Esophagus muscularis mucosa (tissue), 4 donors: ENCODE measurements at places on chromosomes 2 and 18. TPM values are rescaled to one million over a fixed set of nuclear protein-coding genes. Genes with fewer than 3 reads are reported as not detected.

Gene WDR43
- total RNA-seq: 29.5 TPM

Gene APCDD1
- total RNA-seq: 39.6 TPM

DNA sequence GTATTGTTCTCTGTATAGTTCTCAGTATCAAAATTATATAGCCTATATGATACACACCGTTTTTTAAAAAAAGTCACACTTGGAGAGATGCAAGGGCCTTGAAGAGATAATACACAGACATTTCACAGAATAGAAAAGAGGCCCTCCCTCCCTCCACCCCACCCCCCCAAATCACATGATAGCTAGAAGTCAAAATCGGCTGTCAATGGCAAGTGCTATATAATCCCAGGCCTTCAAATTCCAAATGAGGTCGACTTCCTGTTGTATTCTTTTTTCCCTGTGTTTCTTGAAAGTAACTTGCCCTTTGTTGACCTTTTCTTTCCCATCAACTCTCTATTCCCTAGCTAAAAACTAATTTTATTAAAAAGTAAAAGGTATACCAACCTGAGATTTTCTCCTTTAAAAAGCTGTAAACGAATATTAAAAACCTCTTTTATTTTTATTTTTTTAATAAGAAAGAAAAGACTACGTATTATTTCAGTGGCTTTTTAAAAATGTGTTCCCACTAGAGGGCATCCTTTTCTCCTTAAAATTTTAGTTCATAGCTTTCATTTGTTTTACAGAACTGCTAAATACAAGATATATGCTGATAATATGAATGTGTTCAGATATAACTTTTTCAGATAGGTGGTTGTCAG lies 46.6 kb downstream of the KCMF1 start:
- no peak overlapping the region for H3K4me3 ChIP-seq
- no peak overlapping the region for H3K27ac ChIP-seq
- no peak for DNase-seq
- H3K4me1 ChIP-seq: peaks cover 59% of the 10 kb centered on the region
- no peaks in the 10 kb centered on the region for H3K27me3 ChIP-seq

DNA sequence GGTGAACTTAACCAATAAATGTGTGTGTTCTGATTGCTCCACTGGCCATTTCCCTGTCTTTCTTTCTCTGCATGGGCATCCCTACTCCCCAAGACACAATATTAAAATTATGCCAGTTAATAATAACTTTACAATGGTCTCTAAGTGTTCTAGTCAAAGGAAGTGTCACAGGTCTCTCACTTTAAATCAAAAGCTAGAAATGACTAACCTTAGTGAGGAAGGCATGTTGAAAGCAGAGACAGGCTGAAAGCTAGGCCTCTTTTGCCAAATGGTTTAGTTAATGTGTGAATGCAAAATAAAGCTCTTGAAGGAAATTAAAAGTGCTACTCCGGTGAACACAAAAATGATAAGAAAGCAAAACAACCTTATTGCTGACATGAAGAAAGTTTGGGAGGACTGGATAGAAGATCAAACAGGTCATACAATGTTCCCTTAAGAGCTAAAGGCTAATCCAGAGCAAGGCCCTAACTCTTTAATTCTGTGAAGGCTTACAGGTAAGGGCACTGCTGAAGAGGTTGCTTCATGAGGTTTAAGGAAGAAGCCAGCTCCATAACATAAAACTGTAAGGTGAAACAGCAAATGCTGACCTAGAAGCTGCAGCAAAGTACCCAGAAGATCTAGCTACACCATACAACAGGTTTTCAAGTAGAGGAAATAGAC lies 44.0 kb upstream of the ARHGAP15 start:
- H3K4me3 ChIP-seq: no peak overlapping the region
- DNase-seq: no peak
- no peaks in the 10 kb centered on the region for H3K27me3 ChIP-seq
- no peaks in the 10 kb centered on the region for H3K36me3 ChIP-seq
- no peaks in the 10 kb centered on the region for H3K4me1 ChIP-seq
